ENCODE measurements at places on chromosomes 4 and X.

DNA sequence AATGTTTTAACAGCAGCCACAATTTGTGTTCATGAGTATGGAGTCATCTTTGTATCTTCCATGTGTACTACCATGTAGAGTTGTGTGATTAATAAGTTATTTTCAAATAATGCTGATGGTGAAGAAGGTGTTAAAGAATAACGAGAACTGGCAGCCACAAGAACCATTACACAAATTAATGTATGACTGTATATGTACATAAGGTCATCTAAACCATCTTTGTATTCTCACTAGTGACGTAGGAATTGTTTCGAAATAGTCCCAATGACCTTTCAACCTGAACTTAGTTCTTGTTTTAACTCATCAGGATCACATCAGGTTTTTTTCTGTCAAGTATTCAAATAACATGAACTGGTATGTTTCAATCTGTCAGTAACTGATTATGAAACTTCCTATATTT is 48.3 kb upstream of the NOCT start:
- no peak for DNase-seq

GRCh38 chrX:23981711-23982110 is 45.3 kb downstream of the KLHL15 start:
- DNase-seq: no peak

DNA sequence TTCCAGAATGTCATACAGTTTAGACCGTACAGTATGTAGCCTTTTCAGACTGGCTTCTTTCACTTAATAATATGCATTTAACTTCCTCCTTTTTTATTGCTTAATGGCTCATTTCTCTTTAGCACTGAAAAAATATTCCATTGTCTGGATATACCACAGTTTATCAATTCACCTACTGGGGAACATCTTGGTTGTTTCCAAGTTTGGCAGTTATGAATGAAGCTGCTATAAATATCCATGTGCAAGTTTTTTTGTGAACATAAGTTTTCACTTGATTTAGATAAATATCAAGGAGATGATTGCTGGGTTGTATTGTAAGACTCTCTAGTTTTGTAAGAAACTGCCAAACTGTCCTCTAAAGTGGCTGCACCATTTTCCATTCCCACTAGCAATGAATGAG is 375.5 kb downstream of the PCDH18 start:
- DNase-seq: no peak

DNA sequence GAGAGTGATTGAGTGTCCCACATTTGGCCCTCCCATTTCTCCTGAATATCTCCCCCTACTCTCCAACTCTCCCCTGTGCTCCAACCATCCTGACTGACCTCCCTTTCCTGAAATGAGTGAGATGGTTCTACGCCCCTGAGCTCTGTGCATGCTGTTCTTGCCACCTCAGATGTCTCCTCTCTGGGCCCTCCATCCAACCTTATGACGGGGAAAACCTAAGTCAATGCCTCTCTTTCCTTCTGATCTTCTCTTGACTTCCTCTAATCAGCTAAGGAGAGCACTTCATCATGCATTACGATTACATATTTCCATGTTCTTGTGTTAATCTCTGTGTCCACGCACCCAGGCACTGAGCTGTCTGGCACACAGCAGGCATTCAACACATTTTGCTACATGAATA is 1.1 kb upstream of the TNIP3 start:
- no peak for DNase-seq

- DNase-seq: no peak
Measured at GRCh38 chrX:101482296-101482695, 3.0 kb upstream of the ARMCX4 start.

DNA sequence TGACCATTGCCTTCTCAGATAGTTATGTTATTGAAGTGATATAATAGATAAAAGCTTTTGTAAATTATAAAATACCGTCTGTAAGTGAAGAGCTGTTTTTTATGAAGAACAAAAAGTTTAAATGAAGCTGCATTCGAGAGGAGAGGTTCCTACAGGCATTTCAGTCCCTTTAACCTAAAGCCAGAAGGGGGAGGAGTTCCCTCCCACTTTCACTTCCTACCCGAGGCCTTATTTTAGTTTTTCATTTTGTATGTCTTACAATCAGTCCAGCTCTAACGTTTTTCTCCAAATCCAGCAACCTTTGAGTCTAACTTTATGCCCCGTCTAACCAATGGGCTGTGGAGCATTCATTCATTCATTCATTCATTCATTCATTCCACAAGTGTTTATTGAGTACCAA is 16.5 kb upstream of the SOX3 start:
- DNase-seq: no peak

GRCh38 chr4:70722199-70722791 is 531 bp downstream of the RUFY3 start:
- DNase-seq: no peak

DNA sequence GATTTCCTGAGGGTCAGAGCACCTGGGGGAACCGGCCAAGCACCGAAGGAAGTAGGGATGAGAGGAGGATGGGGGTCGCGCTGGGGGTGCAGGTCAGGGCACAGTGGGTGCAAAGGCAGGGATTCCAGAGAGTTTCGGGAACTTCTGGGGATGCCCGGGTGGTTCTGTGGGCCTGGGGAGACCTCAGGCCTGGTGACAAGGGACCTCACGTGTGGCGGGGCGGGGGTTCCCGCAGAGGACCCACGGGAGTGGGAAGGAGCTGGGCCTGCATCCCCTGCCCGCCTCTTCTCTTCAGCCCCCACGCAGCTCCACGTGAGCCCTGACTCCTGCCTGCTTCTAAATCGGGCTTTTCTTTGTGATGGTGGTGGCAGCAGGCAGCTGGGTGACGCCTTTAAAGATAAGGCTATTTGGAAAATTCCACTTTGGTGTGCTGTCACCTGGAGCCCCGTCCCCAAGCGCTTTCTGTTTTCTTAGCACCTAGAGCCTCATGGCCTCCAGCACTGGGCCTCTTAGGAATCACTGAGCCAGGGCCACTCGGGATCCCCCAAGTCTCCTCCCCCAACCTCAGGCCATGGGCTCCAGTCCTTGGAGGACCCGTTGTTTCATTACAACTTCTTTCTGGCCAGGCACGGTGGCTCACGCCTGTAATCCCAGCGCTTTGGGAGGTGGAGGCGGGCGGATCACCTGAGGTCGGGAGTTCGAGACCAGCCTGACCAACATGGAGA is 7.1 kb upstream of the TBC1D14 start:
- no peak for DNase-seq

GRCh38 chr4:75142850-75143249 is 209.9 kb downstream of the PARM1 start:
- DNase-seq: no peak

DNA sequence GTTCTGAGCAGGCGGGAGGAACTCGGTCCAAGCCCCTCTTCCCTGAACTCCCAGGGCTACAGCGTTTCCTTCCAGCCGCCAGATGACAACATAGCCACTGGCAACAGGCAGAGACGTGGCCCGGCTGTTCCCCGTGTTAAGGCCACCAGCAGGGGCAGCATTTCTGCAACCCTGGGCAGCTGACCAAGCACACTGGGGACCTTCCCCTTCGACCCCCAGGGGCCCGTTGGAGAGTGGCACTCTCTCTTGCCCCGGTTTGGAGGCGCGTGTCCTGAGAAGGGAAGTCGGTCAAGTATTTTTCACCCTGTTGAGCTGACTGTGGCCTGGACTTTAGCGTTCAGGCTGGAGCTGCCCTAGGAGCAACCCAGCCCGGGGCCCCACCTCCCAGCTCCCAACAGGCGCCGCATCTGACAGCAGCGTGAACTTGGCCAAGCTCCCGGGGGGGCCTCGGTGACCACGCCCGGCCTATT is 37.6 kb downstream of the ZBTB49 start:
- DNase-seq: no peak

- DNase-seq: no peak
Measured at GRCh38 chrX:36568946-36569345, 439.2 kb upstream of the FAM47C start.

GRCh38 chr4:52822583-52822971 is 39.5 kb upstream of the RASL11B start:
- no peak for DNase-seq

DNA sequence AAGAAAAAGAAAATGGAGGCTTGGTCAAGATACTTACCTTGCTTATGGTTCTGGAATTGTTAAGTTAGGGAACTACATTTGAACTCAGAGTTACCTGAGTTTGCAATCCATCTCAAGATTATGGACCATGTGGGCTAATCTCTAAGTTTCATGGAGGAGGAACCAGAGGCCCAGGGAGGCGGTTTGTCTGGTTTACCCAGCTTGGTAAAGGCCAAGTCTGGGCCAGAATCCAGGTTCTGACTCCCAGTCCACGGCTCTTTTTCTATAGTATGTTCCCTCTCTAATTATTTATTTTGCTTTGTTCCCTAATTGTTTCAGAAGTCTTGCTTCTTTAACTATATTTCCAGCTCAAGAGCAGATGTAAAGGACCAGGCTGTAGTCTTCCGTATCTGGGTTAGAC is 168.1 kb downstream of the FRAS1 start:
- DNase-seq: no peak

GRCh38 chr4:147955827-147956558 is 224.1 kb downstream of the ARHGAP10 start:
- no peak for DNase-seq

- no peak for DNase-seq
Measured at GRCh38 chr4:52850406-52851124, 11.6 kb upstream of the RASL11B start.

GRCh38 chr4:30753316-30753715 is 33.1 kb downstream of the PCDH7 start:
- no peak for DNase-seq

DNA sequence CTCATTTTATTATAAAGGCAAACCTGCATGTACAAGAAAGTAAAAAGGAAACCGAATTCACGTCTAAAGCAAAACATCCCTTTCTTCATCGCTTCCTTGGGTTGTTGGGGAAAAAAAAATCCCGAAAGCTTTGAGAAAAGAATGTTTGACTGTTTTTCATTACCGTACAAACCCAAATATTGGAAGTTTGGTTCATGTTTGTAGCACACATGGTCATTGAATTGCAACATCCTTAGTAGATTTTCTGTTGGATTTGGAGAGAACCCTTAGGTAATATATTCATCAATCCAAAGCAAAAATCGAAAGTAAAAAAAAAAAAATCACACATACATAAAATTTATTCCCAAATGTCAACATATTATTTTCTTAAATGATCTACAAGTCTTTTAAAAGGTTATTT is 420.3 kb downstream of the MAPK10 start:
- DNase-seq: no peak

GRCh38 chr4:52588097-52588496 is 71.0 kb downstream of the USP46 start:
- DNase-seq: no peak

- DNase-seq: no peak
Measured at GRCh38 chr4:22483551-22483981, 32.3 kb downstream of the ADGRA3 start.

DNA sequence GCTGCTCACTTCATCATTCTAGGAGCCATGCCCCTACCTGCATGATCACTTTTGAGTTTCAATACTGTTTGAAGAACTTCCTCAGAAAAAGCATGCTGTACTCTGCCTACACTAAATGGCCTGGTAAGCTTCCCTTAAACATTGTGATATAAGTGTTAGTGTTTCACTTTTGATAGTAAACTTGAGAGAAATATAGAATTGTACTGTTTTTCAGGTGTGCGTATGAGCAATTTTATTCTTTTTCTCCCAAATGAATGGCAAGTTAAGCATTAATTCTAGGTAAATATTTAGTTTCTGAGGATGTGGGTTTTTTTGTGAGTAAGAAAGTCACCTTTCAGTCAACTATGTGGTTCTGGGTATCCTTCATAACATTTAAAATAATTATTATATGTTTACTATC is 484.5 kb downstream of the IL15 start:
- no peak for DNase-seq

GRCh38 chrX:47814851-47815250 is 21.9 kb upstream of the ZNF81 start:
- no peak for DNase-seq

- no peak for DNase-seq
Measured at GRCh38 chr4:148164557-148164956, 277.7 kb downstream of the NR3C2 start.

GRCh38 chrX:154784149-154784995 is 20.9 kb downstream of the MPP1 start:
- no peak for DNase-seq

DNA sequence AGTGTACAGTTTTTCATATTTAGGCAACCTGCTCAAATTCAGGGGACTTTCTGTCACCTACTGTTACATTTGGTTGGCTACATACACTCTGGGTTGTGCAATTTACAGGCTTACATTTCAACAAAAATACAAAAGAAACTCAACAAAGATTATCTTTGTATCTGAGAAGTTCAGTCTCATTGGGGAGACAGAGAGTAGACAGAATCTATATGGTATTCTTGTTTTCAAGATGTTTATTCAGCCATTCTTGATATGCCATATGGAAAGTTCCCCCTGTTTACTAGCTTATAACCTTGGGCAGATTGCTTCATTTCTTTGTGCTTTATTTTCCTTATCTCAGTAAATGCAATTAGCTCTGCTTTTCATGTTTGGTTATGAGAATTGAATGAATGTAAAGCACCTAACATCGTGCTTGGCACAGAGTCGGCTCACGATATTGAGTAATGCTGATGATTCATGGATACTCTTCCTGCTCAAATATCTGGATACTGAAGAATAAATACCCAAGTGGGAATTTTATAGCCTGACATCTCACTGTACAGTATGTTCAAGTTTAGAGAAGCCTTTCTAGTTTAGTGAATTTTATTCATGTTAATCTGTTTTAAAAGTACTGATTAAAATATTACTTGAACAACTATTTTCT is 96.5 kb upstream of the PACRGL start:
- no peak for DNase-seq

- no peak for DNase-seq
Measured at GRCh38 chrX:46637938-46638337, 64.4 kb downstream of the CHST7 start.

- DNase-seq: no peak
Measured at GRCh38 chrX:20521222-20521621, 254.5 kb upstream of the RPS6KA3 start.

GRCh38 chrX:105006996-105007395 is 213.5 kb downstream of the TEX13A start:
- DNase-seq: no peak

GRCh38 chr4:65302145-65302544 is 368.1 kb downstream of the EPHA5 start:
- DNase-seq: no peak

GRCh38 chrX:136643243-136643642 is 4.7 kb upstream of the CD40LG start:
- no peak for DNase-seq

DNA sequence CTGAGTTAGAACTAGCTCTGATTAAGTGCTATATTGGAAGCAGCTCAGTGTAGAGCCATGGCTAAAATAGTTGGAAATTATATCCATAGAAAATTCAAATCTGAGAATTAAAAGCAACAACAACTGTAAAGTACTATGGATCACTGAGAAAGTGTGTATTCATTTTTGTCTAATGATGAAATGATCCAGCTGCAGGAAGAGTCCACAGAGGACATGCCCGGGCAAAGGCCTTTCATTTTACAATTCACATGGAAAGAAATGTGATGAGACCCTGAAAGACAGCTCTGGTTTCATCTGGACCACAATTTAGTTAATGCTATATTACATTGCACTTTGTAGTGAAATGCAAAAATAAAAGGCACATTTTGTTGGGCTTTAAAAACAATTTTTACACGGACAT is 196.8 kb upstream of the FAT1 start:
- no peak for DNase-seq

Data from stimulated activated CD8-positive, alpha-beta memory T cell treated with anti-CD3 and anti-CD28 coated beads, Interleukin-4, amount 100 ng/mL, for 1 hour (primary cell).